ENCODE measurements at places on chromosomes 12 and 14. TPM values are rescaled to one million over a fixed set of nuclear protein-coding genes. Genes with fewer than 3 reads are reported as not detected.

DNA sequence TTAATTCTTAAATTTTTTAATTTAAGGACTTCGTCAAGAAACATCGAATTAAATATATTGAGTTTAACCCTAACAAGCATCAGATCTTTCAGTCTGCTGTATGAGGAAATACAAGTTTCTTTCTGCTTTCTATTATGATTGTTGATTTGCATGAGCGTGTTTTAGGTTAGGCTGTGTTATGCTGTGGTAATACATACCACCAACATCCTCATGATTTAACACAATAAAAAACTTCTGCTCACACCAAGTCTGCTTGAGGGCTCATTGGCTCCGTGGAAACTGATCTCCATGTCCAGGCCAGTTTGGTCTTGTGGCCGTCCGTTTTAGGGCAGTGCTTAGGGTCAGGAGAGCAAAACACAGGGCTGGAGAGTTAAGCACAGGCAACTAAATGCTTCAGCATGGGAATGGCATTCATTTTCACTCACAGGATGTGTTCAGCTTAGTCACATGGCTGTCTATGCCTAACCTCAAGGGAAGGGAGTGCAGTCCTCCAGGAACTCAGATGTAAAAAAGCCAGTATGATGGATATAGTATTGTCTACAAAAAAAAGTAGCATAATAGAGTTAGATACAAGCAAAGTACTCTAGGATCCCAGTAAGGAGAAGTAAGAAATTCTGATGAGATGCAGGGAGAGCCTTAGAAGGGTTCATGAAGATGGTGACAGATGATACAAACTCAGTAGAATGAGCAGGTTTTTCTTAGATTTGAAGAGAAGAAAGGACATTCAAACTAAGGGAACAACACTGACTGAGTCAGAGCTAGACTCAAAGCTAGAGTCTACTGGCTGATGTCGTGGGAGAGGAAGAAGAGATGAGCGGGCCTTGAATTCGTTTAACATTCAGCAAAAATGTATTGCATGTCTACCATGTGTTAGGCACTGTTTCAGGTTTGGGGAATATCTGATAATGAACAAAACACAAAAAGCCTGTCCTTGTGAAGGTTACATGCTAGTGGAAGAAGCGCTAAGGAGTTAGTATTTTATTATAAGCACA, 16.3 kb downstream of the MARK3 start:
- H3K27ac ChIP-seq: peak overlapping the region; percentile 5
- no peak for DNase-seq
- H3K27me3 ChIP-seq: no peaks in the 10 kb centered on the region
- peaks cover 29% of the 10 kb centered on the region for H3K4me1 ChIP-seq
- no peak overlapping the region for H3K4me3 ChIP-seq
- no peaks in the 10 kb centered on the region for H3K36me3 ChIP-seq

DNA sequence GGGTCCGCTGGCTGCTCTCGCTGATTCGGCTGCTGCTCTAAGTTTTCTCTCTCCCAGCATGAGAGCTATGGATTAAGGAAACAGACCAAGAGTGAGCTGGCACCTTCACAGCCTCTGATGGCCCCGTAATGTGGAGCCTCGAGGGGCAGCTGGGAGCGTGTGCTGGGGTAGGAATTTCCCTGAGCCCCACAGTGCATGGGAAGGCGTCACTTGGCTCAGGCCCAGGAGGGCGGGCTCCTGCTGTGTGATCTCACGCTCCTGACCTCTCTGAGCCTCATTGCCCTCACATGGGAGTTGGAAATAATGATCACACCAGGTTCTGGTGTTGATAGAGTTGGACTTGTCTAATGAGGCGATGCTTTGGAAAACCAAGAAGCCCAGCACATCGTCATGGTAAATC, 238.6 kb upstream of the CRY1 start:
- H3K4me1 ChIP-seq: no peaks in the 10 kb centered on the region
- H3K27me3 ChIP-seq: peaks cover 11% of the 10 kb centered on the region
- no peaks in the 10 kb centered on the region for H3K36me3 ChIP-seq
- H3K27ac ChIP-seq: no peak overlapping the region
- DNase-seq: no peak

- no peak overlapping the region for H3K27ac ChIP-seq
- H3K36me3 ChIP-seq: no peaks in the 10 kb centered on the region
- no peaks in the 10 kb centered on the region for H3K27me3 ChIP-seq
Observed at GRCh38 chr14:76599559-76600287, 161.5 kb upstream of the VASH1 start.

GRCh38 chr14:42715316-42715715, 1108.6 kb downstream of the LRFN5 start:
- H3K4me1 ChIP-seq: no peaks in the 10 kb centered on the region
- H3K36me3 ChIP-seq: no peaks in the 10 kb centered on the region
- no peak for DNase-seq

DNA sequence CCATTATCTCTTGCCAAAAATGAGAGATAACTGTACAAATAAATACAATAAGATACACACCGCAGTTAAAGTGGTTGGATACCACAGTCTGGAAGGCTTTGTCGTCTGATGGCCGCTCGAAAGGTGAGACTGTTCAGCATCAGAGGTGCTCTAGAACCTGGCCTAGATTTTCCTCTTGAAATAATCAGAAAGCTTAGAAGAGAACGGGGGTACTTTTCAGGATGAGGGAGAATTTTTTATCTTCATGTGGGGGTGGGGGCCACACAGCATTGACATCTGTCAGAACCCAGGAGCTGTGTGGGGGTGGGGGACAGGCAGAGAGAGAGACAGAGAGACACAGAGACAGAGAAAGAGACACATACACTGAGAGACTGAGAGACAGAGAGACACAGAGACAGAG, 90.5 kb downstream of the GALNT9 start:
- H3K4me1 ChIP-seq: no peaks in the 10 kb centered on the region
- no peaks in the 10 kb centered on the region for H3K36me3 ChIP-seq
- H3K27me3 ChIP-seq: no peaks in the 10 kb centered on the region
- DNase-seq: no peak

GRCh38 chr14:34465069-34465859, 3.2 kb upstream of the SPTSSA start:
- H3K4me1 ChIP-seq: peaks cover 8% of the 10 kb centered on the region
- no peak overlapping the region for H3K27ac ChIP-seq
- H3K36me3 ChIP-seq: no peaks in the 10 kb centered on the region
- H3K4me3 ChIP-seq: no peak overlapping the region

GRCh38 chr12:122265886-122266229, 436 bp downstream of the VPS33A start:
- H3K36me3 ChIP-seq: peaks cover 8% of the 10 kb centered on the region
- H3K4me3 ChIP-seq: peak overlapping the region; percentile 96
- peaks cover 14% of the 10 kb centered on the region for H3K4me1 ChIP-seq

- no peaks in the 10 kb centered on the region for H3K36me3 ChIP-seq
- H3K27ac ChIP-seq: no peak overlapping the region
- no peak overlapping the region for H3K4me3 ChIP-seq
- no peak for DNase-seq
- no peaks in the 10 kb centered on the region for H3K4me1 ChIP-seq
- no peaks in the 10 kb centered on the region for H3K27me3 ChIP-seq
Observed at GRCh38 chr14:26389646-26390508, 208.0 kb downstream of the NOVA1 start.

DNA sequence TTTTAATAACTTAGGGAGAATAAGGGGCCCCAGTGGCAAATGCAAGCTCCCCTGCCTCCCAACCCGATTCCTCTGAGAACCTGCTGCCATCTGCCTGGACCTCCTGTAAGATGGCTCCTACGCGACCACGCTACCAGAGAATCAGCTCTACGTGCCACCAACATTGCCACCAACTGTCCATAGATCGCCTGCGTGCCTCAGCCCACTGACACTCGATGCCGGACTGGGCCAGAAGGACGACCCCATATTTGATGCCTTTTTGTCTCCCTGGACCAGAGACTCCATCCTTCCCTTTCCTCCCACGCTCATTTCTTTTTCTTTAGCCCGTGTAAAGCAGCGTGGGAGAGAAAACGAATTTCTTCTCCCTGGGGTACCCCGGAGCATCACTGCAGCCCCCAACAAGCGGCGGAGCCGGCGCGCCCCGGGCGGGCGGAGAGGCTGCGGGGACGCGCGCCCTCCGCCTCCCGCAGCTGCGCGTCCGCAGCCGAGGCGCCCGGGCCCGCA, 565 bp upstream of the KLHL42 start:
- no peak overlapping the region for H3K27ac ChIP-seq
- no peak for DNase-seq
- H3K4me1 ChIP-seq: peaks cover 11% of the 10 kb centered on the region
- H3K36me3 ChIP-seq: no peaks in the 10 kb centered on the region
- H3K27me3 ChIP-seq: no peaks in the 10 kb centered on the region

GRCh38 chr12:32292151-32292550, 107.2 kb upstream of the FGD4 start:
- DNase-seq: no peak
- H3K4me3 ChIP-seq: no peak overlapping the region
- no peaks in the 10 kb centered on the region for H3K27me3 ChIP-seq
- no peaks in the 10 kb centered on the region for H3K4me1 ChIP-seq
- no peak overlapping the region for H3K27ac ChIP-seq

GRCh38 chr12:11689591-11690186, 40.2 kb downstream of the ETV6 start:
- DNase-seq: no peak
- peaks cover 6% of the 10 kb centered on the region for H3K4me1 ChIP-seq
- H3K27me3 ChIP-seq: no peaks in the 10 kb centered on the region
- H3K27ac ChIP-seq: no peak overlapping the region

Gene TNFAIP2
- 1.9 TPM for total RNA-seq

Gene ARHGAP9
- 154 TPM for total RNA-seq

Gene GPD1
- total RNA-seq: 0.54 TPM

Gene CPSF2
- total RNA-seq: 42.6 TPM
